Smooth muscle cell of bladder (primary cell): ENCODE measurements at places on chromosomes 12 and 14. TPM values are rescaled to one million over a fixed set of nuclear protein-coding genes. Genes with fewer than 3 reads are reported as not detected.

Gene RD3L
- not detected in 2 replicates for total RNA-seq

Gene HELB
- 2.6 and 3.1 TPM in 2 replicates for total RNA-seq

Gene ASCL1
- not detected in 2 replicates for total RNA-seq

Gene ANG
- total RNA-seq: 5.1 and 10.4 TPM in 2 replicates

Gene MAP3K9
- 0.09 and 0.14 TPM in 2 replicates for total RNA-seq

Gene TAS2R13
- total RNA-seq: 0.65 and 0.85 TPM in 2 replicates

Gene KRT6C
- total RNA-seq: not detected in 2 replicates

Gene ADAM20
- 0.71 and 1.3 TPM in 2 replicates for total RNA-seq

Gene MRPL52
- total RNA-seq: 39.1 and 41.8 TPM in 2 replicates

Gene RILPL1
- 5.0 and 9.5 TPM in 2 replicates for total RNA-seq

Gene GPR135
- 2.1 and 3.2 TPM in 2 replicates for total RNA-seq

Gene P3H3
- 78.9 and 105 TPM in 2 replicates for total RNA-seq

Gene AICDA
- total RNA-seq: not detected in 2 replicates

Gene ASPG
- not detected in 2 replicates for total RNA-seq

Gene SERPINA4
- not detected in 2 replicates for total RNA-seq

Gene DHRS7
- total RNA-seq: 104 and 110 TPM in 2 replicates

Gene NRXN3
- total RNA-seq: under 0.01 and 0.14 TPM in 2 replicates

Gene C12orf50
- under 0.01 TPM in 1 of 2 replicates, not detected in the other for total RNA-seq

Gene SRRM4
- total RNA-seq: under 0.01 TPM in 2 replicates

Gene RNASE7
- total RNA-seq: not detected in 2 replicates

Gene MGP
- 8.0 and 15.5 TPM in 2 replicates for total RNA-seq

Gene TMEM30B
- 0.14 and 0.28 TPM in 2 replicates for total RNA-seq

Gene ST8SIA1
- 0.65 and 0.71 TPM in 2 replicates for total RNA-seq

Gene VRTN
- total RNA-seq: not detected in 2 replicates

Gene FOXN4
- total RNA-seq: not detected in 2 replicates

Gene TAMALIN
- 6.5 and 8.3 TPM in 2 replicates for total RNA-seq

Gene CHMP4A
- total RNA-seq: 19.7 and 20.3 TPM in 2 replicates

Gene GDF3
- not detected in 2 replicates for total RNA-seq

Gene OASL
- total RNA-seq: 0.09 and 0.57 TPM in 2 replicates

Gene KRT75
- total RNA-seq: not detected in 2 replicates

Gene JPH4
- not detected in 2 replicates for total RNA-seq

Gene CRADD
- total RNA-seq: 15.4 and 19.4 TPM in 2 replicates

Gene TAS2R14
- total RNA-seq: 1.7 and 2.4 TPM in 2 replicates

Gene BORCS5
- total RNA-seq: 8.4 and 14.7 TPM in 2 replicates

Gene CLEC14A
- total RNA-seq: 1.1 and 3.6 TPM in 2 replicates

Gene IAPP
- total RNA-seq: not detected in 2 replicates

Gene OTX2
- total RNA-seq: not detected in 2 replicates

Gene FOXG1
- under 0.01 TPM in 2 replicates for total RNA-seq

Gene ANKRD52
- 9.7 and 12.2 TPM in 2 replicates for total RNA-seq

Gene ANKRD33
- 0.09 TPM in 1 of 2 replicates, not detected in the other for total RNA-seq

Gene TCL1B
- not detected in 2 replicates for total RNA-seq

Gene SAMD15
- 3.1 TPM in 2 replicates for total RNA-seq

Gene MUCL1
- total RNA-seq: not detected in 2 replicates

Gene MORN3
- total RNA-seq: 0.57 and 0.65 TPM in 2 replicates
